H54 (cell line): ENCODE measurements at places on chromosomes 12 and 14.

DNA sequence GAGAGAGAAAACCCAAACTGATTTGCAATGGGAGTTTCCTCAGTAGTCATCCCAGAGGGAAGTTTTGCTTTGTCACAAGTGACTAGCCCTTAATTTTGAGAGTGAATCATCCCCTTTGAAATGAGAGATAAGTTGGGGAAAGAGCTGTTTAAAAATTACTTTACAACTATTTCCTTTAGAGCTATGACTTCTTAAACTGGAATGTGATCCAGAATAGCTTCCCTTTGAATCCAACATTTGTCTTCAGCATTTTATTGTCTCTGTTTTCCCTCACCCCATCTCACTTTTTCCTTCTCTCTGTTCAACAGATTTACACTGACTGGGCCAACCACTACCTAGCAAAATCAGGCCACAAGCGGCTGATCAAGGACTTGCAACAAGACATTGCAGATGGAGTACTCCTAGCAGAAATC, 109.3 kb downstream of the NAV3 start:
- no peak for DNase-seq

- no peak for DNase-seq
Measured at GRCh38 chr12:16766736-16767135, 160.8 kb upstream of the LMO3 start.

GRCh38 chr12:92139634-92140150, 6.0 kb downstream of the BTG1 start:
- DNase-seq, result no peak

DNA sequence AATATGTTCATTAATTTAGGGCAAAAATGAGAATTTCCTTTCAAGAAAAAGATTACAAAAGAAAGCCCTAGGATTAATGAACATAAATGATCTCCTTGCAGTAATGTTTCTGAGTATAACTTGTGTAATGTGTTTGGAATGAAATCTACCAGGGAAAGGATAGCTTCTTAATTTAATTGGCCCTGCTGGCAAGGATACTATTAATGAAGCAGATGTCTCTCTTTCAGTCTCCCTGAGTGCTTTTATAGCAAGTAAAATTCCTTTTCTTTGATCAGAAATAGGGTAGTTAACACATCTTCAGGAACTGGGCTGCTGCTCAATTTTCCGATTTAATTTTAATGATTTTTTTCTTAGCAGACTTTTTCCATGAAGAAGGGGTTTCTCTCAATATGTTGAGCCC, 379.4 kb upstream of the PDE3A start:
- DNase-seq, result no peak
